ENCODE measurements at places on chromosomes 5 and 9.

DNA sequence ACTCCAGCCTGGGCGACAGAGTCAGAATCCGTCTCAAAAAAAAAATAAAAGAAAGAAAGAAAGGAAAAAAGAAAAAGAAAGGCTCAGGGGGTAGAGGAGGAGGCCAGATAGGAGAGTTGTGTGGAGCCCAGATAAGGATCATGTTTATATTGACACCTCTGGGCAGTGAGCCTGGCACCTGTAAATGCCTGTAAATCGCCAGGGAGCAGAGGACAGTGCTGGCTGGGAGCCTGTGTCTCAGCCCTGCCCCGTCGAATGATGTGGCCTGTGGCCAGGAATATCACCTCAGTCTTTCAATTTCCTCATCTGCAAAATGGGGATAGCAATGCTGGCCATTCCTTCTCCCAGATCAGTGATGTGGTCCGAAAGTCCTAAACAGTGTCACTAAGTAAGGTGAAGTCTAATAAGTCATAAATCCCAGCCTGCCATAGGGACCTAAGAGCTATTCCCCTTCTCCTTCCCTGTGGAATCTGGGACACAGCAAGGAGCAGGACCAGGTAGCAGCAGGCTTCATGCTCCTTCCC lies 10.3 kb upstream of the ABO start:
- no peak for DNase-seq

GRCh38 chr9:134004131-134004873 lies 12.2 kb upstream of the VAV2 start:
- DNase-seq, result no peak

GRCh38 chr9:138101444-138102234 lies 224.1 kb downstream of the CACNA1B start:
- DNase-seq, result no peak

- no peak for DNase-seq
These were observed 485 bp downstream of the TGFBR1 start for GRCh38 chr9:99105152-99106043.

DNA sequence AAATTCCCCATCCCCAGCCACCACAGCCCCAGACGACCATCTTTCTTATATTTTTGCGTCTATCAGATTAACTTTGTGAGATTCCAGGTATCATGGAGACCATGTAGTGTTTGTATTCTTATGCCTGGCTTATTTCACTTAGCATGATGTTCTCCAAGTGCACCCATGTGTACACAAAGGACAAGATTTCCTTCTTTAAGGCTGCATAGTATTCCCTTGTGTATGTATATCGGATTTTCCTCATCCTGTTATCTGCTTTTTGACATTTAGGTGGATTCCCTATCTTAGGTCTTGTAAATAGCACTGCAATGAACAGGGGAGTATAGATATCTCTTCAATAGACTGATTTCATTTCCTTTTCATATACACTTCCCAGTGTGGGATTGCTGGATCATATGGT lies 5.3 kb upstream of the TAF11L2 start:
- DNase-seq, result no peak

- DNase-seq, result no peak
These were observed 43.4 kb downstream of the IRF1 start for GRCh38 chr5:132447196-132447595.

DNA sequence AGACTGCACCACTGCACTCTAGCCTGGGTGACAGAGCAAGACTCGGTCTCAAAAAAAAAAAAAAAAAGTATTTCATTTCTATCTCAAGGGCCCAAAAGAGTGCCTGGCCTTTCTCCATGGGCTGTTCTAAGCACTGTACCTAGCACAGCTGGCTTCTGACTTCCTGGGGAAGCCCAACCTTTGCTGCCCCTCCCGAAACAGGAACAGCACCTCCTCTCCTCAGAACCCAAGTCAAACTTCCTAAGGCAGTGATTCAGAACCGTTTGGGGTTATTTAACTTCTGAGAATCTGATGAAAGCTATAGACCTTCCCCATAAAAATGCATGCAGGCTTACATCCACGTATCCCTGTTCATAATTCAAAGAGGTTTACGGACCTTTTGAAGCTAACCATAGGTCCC lies 57.8 kb downstream of the NRG2 start:
- DNase-seq, result no peak

GRCh38 chr5:142922223-142922952 lies 152.2 kb downstream of the ARHGAP26 start:
- DNase-seq, result no peak

- DNase-seq, result no peak
These were observed 12.4 kb downstream of the GZMK start for GRCh38 chr5:55036477-55036876.

GRCh38 chr5:1831257-1831656 lies 30.1 kb downstream of the NDUFS6 start:
- no peak for DNase-seq

DNA sequence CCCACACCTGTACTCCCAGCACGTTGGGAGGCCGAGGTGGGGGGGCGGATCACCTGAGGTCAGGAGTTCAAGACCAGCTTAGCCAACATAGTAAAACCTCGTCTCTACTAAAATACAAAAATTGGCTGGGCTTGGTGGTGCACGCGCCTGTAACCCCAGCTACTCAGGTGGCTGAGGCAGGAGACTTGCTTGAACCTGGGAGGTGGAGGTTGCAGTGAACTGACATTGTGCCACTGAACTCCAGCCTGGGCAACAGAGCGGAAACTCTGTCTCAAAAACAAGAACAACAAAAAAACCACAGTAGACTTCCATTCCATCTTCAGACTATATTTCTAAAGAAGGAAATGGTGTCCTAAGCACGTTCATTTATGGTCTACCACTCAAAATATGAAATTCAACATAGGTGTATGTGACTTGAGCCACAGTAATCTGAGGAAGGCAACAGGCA lies 14.2 kb upstream of the SERINC5 start:
- peak; percentile 26 for DNase-seq

All from T follicular helper cell (primary cell).